Fibroblast of the conjunctiva (primary cell): ENCODE measurements at places on chromosomes 2 and 18.

DNA sequence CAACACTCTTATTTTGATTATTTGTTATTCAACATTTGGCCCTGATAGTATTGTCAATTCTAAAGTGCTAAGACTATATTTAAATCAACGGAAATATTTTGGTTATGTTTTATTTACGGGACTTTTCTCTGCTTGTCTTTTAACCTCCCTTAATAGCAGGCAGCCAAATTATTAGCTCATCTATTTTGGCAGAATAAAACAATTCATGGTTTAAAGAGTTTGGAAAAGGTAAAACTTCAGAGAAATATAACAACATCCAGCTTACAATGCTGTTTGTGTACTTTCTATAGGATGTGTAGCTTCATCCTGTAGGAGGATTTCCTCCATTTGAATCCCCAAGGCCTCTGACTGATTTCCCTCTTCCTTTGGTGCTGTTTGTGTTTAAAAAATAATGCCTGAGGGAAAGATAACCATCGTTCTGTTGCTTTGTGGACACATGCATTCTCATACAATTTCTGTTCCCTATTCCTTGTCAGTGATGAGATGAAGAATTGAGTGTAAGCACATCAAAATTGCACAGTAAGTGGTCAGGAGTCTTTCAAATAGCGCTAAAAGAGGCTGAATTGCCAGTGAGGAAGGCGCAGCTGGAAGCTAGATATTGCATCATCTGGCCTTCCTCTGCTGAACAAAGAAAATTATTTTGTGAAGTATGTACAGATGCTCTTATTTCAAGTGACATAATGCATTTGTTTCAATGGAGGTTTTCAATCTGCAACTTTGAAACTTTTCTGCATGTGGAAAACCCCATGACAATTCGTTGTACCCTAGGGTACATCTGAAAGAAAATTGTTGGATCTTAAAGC, 80.3 kb downstream of the CD28 start:
- peak; percentile 79 for DNase-seq

DNA sequence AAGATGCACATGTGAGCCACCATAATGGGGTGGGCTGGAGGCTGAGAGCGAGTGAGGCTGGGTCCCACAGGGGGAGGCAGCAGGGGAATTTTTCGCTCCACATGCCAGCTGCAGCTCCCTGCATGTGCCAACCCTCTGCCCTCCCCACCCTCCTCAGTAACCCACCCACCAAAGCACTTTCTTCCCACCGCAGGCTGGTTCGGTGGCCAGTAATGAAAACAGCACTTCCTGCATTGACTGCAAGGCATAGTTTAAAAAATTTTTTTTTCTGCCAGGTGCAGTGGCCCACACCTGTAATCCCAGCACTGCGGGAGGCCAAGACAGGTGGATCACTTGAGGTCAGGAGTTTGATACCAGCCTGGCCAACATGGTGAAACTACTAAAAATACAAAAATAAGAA, 147.5 kb upstream of the TTC39C start:
- DNase-seq: no peak

DNA sequence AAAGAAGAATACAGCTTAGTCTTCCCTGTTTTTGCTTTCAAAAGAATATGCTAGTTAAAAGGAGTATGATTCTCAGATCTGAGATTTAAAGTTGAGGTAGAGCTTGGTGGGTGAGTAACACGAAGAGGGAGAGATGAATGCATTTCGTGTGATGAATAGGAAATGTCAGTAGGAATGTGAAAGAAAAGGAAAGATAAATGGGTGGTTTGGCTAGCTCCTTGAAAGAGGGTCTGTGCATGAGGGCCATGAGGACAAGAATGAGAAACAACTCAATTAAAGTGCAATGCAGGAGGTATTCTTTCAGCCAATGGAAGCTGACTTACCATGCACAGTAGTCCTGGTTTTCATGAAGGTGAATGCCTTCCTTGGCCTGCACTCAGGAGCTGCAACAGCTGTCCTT, 248.2 kb downstream of the HNMT start:
- DNase-seq: no peak

DNA sequence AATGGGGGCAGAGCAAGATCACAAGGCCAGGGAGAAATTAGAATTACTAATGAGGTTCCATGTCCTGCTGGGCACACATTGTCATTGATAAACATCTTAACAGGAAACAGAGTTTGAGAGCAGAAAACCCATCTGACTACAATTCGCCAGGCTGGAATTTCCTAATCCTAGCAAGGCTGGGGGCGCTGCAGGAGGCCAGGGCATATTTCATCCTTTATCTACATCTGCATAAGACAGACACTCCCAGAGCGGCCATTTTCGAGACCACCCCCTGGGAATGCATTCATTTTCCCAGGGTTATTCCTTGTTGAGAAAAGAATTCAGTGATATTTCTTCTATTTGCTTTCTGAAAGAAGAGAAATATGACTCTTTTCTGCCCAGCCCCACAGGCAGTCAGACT, 152.7 kb downstream of the SUCLG1 start:
- DNase-seq: no peak

DNA sequence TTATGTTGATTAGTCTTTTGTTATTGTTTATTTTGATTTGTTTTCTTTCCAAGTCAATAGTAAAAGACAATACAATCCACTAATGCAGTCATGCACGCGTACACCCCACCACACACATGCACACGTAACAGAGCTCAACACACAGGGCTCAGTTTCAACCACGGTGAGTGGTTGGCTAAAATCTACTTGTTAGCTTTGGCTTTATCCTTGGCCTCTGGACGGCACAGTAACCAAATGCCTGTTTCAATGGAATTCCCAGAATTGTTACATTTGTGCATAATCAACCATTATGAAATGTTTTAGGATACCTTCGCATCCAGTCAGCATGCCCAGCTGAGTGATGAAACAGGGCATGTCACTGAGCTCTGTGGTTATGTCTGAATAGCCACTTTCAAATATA, 53.2 kb downstream of the NYAP2 start:
- DNase-seq: no peak
